Dermis microvascular lymphatic vessel endothelial cell (primary cell): ENCODE measurements at places on chromosomes 7 and 10.
A peak's percentile ranks its signal among the peaks of the same experiment; 100 is the strongest.

DNA sequence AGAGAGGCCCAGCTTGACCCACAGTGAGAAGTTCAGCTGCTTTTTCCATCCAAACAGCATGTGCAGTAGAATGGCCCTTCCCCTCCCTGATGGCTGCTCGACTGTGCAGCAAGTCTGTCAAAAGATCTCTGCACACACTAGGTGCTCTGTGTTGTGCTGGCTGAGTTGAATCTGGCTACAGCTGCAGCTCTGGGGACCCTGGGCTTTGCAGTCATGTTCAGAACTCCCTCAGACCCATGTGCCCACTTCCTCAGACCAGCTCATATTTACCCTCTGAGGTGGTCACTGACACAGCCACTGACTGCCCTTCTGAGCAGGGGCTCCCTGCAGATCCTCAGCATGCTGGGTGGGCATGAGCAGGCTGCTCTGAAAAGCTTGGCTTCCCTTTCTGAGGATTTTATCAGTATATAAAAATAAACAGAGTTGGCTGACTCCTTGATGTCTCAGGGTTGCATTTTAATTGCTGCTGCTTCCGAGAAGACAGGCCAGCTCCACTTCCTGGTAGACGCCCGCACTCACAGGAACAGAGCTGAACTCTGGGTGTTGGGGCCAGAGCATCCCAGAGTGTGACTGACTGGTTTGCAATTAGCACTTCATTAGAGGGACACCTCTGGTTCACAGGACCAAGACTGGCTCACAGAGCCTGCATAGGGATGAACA is 507.9 kb downstream of the RPS24 start:
- DNase-seq, result no peak

GRCh38 chr10:83522456-83522855 is 616.9 kb upstream of the GHITM start:
- DNase-seq, result no peak

DNA sequence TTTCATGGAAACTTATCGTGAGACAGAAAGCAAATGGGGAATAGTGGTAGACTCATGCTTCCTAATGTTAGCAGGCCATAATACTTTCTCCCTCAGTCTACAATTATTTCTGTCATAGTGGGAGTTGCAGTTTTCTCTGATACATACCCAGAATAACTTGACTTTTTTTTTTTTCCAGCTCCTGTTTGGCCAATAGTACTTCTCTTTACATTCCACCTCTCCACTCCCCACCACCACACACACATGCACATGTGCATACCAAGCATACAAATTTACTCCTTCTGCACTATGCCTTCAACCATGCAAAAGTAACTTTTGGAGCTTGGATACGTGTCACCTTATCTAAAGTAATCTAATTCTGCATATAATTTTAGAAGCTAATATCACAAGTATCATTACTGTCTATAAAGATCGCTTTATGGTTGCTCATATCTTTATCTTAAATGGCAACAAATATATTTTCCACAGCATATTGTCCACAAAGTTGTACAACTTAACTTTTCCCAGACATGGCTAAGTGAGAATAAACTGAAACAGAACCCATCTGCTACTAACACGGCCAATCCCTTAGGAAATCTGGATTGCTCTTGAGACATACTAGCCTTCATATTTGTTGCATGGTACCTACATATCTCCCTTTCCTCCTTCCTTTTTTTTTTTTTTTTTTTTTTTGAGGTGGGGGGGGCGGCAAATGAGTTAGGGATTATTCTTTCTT is 49.0 kb downstream of the TES start:
- no peak for DNase-seq

- no peak for DNase-seq
Measured at GRCh38 chr7:105006367-105007136, 7.5 kb upstream of the KMT2E start.

DNA sequence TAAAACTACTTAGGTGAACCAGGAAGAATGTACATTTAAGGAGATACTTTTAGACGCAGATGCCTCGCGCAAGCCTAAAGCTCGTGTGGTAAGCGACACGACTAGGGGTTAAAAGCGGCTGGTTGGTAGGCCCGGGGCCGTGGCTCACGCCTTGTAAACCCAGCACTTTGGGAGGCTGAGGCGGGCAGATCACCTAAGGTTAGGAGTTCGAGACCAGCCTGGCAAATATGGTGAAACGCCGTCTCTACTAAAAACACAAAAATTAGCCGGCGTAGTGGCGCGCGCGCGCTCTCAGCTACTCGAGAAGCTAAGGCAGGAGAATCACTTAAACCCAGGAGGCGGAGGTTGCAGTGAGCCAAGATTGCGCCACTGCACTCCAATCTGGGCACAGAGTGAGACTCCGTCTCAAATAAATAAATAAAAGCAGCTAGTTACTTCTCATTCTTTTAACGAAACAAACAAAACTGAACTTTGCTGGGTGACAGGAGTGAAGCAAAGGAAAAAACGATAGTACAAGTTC is 879 bp downstream of the NUDT5 start:
- no peak for DNase-seq

GRCh38 chr7:144388950-144389349 is 14.5 kb downstream of the NOBOX start:
- DNase-seq, result no peak

GRCh38 chr10:16843252-16843870 is 26.1 kb upstream of the RSU1 start:
- peak; percentile 82 for DNase-seq

DNA sequence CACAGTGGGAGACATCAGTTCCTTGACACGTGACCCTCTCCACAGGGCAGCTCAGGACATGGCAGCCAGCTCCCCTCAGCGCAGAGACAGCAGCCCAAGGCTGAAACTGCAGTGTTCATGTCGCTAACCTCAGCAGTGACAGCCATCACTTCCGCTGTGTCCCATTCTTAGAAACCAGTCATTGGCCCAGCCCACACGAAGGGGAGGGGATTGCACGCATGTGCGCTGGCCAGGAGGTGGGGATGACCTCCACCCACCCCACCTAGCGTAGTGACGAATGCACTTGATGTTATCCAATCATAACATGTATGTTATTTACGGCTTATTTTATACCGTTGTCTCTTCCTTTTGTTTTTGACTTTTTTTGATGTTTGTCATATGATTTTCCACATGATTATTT is 36.9 kb upstream of the EGFR start:
- no peak for DNase-seq

- no peak for DNase-seq
Measured at GRCh38 chr10:86178401-86179152, 188.0 kb downstream of the GRID1 start.

GRCh38 chr10:86367152-86367951 is 757 bp upstream of the GRID1 start:
- no peak for DNase-seq

DNA sequence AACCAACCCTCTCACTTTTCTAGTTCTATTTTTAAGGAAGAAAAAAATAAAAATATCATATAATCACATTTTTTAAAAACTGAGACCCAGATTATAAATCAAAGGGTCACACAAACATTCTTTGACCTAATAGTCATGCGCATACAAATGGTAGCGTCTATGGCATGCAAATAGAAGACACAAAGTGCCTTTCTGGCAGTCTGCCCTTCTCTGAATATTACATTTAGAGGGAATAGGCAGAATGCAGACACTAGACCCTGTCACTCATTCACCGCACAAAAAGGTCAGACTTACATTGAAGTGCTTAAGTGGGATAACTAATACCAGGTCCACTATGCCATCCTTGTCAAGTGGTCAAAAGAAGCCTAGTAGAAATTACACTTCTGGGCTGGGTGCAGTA is 26.5 kb upstream of the FHIP2A start:
- DNase-seq, result no peak

GRCh38 chr7:122460936-122461335 is 156.4 kb upstream of the FEZF1 start:
- peak; percentile 79 for DNase-seq
